Skin of body (tissue), 3 donors: ENCODE measurements at places on chromosomes 4 and X. TPM values are rescaled to one million over a fixed set of nuclear protein-coding genes. Genes with fewer than 3 reads are reported as not detected.

GRCh38 chrX:5236749-5237148 lies 991.9 kb downstream of the NLGN4X start:
- DNase-seq, result no peak

DNA sequence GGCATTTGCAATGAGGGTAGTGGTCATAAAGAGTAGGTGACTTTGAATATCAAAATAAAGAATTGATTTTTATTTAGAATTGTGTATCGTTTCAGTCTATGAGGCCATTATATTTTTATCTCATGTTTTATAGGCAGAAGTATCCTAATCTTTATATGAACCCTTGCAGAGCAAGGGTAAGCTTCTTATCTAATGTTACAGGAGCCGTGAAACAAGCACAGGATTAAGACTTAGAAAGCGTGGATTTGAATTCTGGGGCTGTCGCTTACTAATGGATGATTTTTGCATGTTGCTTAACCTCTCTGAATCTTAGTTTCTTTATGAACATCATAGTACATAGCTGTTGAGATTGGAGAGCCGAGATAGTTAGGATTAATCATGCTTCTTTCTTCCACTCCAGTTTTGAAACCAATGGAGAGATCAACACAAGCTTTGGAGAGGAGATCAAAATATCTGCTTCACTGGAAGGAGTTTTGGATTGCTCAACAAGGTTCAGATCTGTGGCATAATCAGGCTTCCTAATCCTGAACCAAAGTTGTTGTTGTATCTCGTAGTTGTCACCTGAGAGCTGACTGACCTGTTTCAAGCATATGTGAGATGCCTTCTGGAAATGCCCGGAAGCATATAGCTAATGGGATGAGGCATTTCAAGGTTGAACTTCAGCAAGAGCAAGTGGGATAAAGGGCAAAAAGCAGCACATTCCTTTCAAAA lies 166.9 kb upstream of the GK2 start:
- DNase-seq, result no peak

- peak; percentile 4 for DNase-seq
These were observed 27.5 kb downstream of the TMEM47 start for GRCh38 chrX:34629572-34629971.

GRCh38 chr4:74623041-74623440 lies 171.3 kb downstream of the BTC start:
- DNase-seq, result peak; percentile 1

- DNase-seq, result no peak
These were observed 7.2 kb upstream of the FAM9C start for GRCh38 chrX:13051529-13052172.

GRCh38 chrX:12986164-12986779 lies 11.4 kb downstream of the TMSB4X start:
- no peak for DNase-seq

DNA sequence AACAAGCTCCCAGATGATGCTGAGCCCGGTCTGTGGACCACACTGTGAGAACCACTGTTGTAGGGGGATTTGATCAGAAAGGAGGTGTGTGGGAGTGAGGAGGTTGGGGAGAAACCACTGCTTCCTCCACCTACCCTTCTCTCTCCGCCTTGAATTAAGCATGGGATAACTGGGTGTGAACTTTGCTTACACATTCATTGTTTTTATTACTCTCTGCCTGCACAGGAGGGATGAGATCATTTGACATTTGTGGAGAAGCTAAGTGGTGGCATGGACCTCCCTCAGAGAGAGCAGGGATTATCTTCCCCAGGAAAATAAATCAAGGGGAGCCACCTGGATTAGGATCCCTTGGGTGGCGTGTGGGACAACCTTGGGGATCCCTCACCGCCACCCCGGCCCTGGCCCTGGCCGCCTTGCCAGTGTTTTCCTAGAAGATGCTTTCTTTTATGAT lies 212.1 kb upstream of the ATP6AP2 start:
- DNase-seq, result no peak

The SRPX gene
- 42.0 TPM for total RNA-seq

DNA sequence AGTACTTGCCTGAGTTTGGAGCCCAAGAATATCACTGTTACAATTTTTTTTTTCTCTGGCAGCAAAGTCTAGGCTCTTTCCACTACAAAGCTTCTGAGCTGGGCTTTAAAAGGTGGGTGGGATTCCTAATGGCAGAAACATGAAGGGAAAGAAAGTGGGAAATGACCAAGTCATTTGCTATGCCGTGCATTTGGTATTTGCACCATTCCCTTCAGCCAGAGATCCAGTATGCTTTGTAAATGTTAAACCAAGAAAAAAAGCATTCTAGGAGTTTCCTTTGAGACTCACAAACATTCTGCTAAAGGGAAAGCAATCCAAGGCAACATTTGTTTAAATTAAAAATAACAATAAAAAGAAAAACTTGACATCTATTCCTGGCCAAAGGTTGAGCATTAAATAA lies 451.2 kb downstream of the RAB28 start:
- peak; percentile 52 for DNase-seq
